ENCODE measurements at places on chromosomes 13 and 19. TPM values are rescaled to one million over a fixed set of nuclear protein-coding genes. Genes with fewer than 3 reads are reported as not detected.

DNA sequence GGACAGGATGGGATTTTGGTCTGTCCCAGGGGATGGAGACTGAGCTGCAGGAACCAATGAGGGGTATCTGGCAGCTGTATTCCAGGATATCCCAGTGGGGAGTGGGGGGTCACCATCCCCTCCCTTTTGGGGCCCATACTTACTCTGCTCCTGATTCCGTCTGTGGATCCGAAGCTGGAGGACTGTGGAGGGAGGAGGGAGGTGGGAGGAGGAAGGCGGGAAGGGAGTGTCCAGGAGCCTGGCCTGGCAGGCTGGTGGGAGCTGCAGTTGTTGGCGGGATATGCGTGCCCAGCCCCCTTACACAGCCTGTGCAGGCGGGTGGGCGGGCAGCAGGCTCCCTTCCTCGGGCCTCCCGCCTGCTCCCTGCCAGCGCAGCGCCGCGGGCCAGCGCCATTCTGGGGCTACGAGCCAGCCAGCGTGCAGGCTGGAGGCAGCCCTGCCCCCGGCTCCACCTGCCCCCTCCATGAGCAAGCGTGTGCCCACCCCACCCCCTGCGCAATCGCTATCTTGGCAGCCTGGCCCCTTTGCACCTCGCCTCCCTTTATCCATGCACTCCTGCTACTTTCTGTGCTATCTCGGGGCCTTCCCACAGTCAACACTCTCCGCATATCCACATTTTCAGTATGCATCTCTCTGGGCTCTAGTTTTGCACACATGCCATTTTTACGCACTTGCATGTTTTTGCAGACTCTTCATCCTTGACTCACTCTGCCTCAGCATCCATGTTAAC is 2.8 kb downstream of the MAMSTR start:
- no peak overlapping the region for H3K4me3 ChIP-seq
- DNase-seq: no peak
- H3K27ac ChIP-seq: no peak overlapping the region
- no peaks in the 10 kb centered on the region for H3K36me3 ChIP-seq
- H3K27me3 ChIP-seq: peaks cover 1% of the 10 kb centered on the region

GRCh38 chr13:25973085-25973484 is 78.7 kb downstream of the SHISA2 start:
- no peak overlapping the region for H3K27ac ChIP-seq
- no peak for DNase-seq
- no peaks in the 10 kb centered on the region for H3K27me3 ChIP-seq
- peak overlapping the region; percentile 38 for H3K4me3 ChIP-seq
- H3K4me1 ChIP-seq: peaks cover 65% of the 10 kb centered on the region
- H3K36me3 ChIP-seq: no peaks in the 10 kb centered on the region

APOE gene
- total RNA-seq: 0.42 TPM

DNA sequence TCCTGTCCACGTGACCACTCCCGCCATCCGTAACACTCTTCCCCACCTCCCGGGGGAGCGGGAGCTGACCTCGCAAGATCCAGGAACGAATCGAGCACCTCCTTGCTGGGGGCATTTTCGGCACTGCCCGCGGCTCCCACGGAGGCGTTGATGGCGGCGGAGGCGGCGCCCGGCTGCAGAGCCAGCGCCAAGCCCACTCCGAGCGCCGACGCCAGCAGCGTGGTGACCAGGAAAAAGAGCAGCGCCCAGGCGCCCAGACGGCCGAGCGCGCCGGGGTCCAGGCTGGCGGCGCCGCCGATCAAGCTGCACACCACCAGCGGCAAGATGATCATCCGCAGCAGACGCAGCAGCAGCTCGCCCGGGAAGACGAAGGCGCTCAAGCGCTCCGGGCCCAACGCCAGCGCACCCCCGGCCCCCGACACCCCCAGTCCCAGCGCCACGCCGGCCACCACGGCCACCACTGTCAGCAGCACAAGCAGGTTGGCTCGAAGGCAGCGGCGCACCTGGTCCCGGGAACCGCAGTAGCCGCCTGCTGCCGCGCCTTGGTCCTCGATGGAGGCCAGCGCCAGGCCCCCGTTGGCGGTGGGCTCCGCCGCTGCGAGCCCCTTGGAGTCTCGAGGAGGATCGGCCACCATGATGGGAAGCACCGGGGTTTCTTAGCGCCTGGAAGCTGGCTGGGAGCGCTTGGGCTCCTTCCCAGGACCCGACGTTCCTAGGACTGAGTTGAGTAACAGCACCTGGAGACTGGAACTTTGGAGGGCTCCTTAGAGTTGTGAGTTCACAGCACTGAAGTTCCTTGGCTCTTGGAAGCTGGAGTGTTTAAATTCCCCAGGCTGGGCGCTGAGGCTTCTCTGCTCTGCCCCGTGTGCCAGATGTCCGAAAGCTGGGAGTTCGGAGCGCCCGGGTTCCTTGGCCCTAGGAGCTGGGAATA is 798 bp downstream of the SLC1A5 start:
- H3K27me3 ChIP-seq: no peaks in the 10 kb centered on the region
- peak overlapping the region; percentile 92 for H3K27ac ChIP-seq
- DNase-seq: peak; percentile 26
- peak overlapping the region; percentile 95 for H3K4me3 ChIP-seq

- no peak for DNase-seq
- H3K27ac ChIP-seq: no peak overlapping the region
- peaks cover 50% of the 10 kb centered on the region for H3K27me3 ChIP-seq
- peaks cover 19% of the 10 kb centered on the region for H3K4me1 ChIP-seq
- H3K4me3 ChIP-seq: no peak overlapping the region
Measured at GRCh38 chr13:31849206-31849605, 109.9 kb downstream of the RXFP2 start.

GRCh38 chr19:11164879-11165406 is 9.4 kb upstream of the SPC24 start:
- no peaks in the 10 kb centered on the region for H3K36me3 ChIP-seq
- no peak overlapping the region for H3K4me3 ChIP-seq
- no peaks in the 10 kb centered on the region for H3K4me1 ChIP-seq
- H3K27ac ChIP-seq: no peak overlapping the region
- no peak for DNase-seq
- no peaks in the 10 kb centered on the region for H3K27me3 ChIP-seq

DNA sequence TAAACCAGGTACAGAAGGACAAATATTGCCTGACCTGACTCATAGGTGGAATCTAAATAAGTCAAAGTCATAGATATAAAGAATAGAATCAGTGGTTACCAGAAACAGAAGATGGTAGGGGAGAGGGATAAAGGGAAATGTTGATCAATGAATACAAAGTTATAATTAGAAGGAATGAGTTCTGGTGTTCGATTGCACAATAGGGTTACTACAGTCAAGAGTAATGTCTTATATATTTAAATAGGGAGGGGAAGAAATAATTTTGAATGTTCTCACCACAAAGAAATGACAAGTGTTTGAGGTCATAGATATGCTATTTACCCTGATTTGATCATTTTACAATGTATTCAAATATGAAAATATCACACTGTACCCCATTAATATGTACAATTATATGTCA is 1541.2 kb downstream of the SLITRK1 start:
- DNase-seq: no peak
- no peaks in the 10 kb centered on the region for H3K36me3 ChIP-seq
- H3K27ac ChIP-seq: no peak overlapping the region

- H3K27ac ChIP-seq: no peak overlapping the region
- peaks cover 6% of the 10 kb centered on the region for H3K4me1 ChIP-seq
- no peak overlapping the region for H3K4me3 ChIP-seq
- DNase-seq: no peak
- H3K36me3 ChIP-seq: no peaks in the 10 kb centered on the region
Measured at GRCh38 chr19:39890755-39891551, 43.5 kb downstream of the FCGBP start.

ZNF235 gene
- 3.8 TPM for total RNA-seq

- peaks cover 6% of the 10 kb centered on the region for H3K4me1 ChIP-seq
- H3K27me3 ChIP-seq: no peaks in the 10 kb centered on the region
- no peaks in the 10 kb centered on the region for H3K36me3 ChIP-seq
- no peak for DNase-seq
- H3K4me3 ChIP-seq: no peak overlapping the region
Measured at GRCh38 chr13:105448811-105449210, 1086.7 kb downstream of the EFNB2 start.

MBD3L3 gene
- total RNA-seq: not detected

- no peak overlapping the region for H3K27ac ChIP-seq
- H3K4me1 ChIP-seq: peaks cover 15% of the 10 kb centered on the region
- H3K4me3 ChIP-seq: no peak overlapping the region
- DNase-seq: no peak
Measured at GRCh38 chr19:36090910-36091695, 19.8 kb upstream of the OVOL3 start.

DNA sequence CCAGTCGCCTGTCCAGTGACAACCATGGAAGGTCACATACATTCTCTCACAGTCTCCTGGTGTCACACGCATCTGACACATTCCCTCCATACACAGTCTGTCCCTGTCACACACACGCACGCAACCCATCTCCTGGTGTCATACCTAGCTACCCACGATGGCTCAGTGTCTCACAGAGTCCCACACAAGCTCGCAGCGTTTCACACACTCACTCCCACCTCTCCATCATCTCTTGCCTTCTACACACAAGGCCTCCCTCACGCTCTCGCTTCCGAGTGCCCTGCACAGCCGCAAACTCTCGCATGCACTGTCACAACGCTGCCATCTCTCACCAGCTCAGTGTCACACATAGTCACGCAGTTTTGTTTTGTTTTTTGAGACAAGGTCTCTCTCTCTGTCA is 1.2 kb upstream of the GNG8 start:
- no peak for DNase-seq
- H3K36me3 ChIP-seq: peaks cover 4% of the 10 kb centered on the region
- H3K4me1 ChIP-seq: peaks cover 11% of the 10 kb centered on the region
- no peak overlapping the region for H3K27ac ChIP-seq
- no peak overlapping the region for H3K4me3 ChIP-seq
- peaks cover 9% of the 10 kb centered on the region for H3K27me3 ChIP-seq

- H3K27me3 ChIP-seq: no peaks in the 10 kb centered on the region
- no peak for DNase-seq
- H3K27ac ChIP-seq: no peak overlapping the region
- H3K4me3 ChIP-seq: no peak overlapping the region
- H3K4me1 ChIP-seq: peaks cover 4% of the 10 kb centered on the region
Measured at GRCh38 chr13:85538957-85539356, 260.3 kb downstream of the SLITRK6 start.

ZNF177 gene
- 0.18 TPM for total RNA-seq

GRCh38 chr13:113645329-113645728 is 12.7 kb downstream of the ATP4B start:
- no peaks in the 10 kb centered on the region for H3K27me3 ChIP-seq
- H3K4me1 ChIP-seq: peaks cover 10% of the 10 kb centered on the region
- H3K36me3 ChIP-seq: peaks cover 16% of the 10 kb centered on the region
- no peak overlapping the region for H3K27ac ChIP-seq
- H3K4me3 ChIP-seq: no peak overlapping the region

DNA sequence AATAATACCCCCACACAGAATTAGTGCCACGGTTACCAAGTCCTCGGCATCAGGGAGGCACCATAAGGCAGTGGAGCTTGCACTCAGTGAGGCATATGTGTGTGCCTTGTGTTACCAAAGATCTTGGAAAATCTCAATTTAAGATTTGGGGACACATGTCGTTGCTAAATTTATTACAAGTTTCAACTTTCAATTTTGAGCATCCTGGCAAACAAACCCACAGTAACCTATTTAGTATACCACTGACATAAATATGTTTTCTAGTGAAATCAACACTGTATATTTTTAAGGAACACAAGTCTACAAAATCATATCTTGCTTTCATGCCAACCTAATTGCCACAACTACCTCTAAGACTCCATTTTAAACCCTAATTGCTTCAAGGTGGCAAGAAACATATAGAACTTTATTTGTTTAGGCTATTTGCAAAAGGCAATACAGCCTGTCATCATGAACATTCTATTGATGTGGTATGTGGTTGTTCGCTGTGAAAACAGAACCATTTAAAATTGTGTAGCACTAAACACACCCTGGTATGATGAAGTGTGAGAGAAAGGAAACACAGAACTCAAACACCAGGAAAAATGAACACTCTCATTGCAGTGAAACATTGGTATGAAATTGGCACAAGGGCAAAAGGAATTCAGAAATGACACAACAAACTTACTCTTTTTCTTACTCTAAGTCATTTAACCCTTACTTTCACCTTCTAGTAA is 531.1 kb downstream of the IRS2 start:
- peaks cover 2% of the 10 kb centered on the region for H3K27me3 ChIP-seq
- H3K4me3 ChIP-seq: no peak overlapping the region
- DNase-seq: no peak
- no peak overlapping the region for H3K27ac ChIP-seq
- H3K36me3 ChIP-seq: no peaks in the 10 kb centered on the region

DNA sequence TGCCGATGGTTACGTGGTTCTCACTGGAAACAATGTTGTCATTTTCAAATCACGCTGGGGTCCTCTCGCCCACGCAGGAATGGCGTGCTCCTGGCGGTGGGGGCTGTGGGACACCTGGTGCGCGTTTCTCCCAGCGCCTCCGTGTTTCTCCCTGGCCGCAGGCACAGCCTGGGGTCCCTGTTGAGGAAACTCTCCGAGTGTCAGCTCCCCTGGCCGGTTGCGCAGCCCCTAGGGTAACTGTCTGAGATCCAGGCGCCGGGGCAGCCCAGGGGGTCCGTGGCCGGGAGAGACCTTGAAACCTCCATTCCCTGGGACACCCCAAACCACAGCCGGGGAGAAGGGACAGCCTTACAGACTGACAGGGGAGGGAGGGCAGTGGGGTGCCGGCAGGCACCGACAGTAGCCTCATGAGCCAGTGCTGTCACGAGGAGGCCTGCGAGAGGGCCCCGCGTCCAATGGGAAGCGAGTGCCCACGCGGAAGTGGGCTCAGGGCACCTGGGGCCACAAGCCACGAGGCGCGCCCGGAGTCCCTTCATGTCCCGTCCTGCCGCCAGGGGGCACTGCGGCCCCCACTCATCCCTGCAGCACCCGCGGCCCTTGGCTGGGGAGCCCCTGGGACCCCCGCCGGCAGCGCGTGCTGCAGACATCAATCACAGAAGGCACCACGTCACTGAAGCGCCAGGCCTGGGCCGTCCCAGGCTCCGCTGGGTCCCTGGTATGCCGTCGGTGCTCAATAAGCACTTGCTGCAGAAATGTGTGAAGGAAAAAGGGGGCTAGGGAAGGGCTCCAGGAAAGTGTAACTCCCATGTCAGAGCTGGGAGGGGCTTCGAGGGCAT is 9.5 kb downstream of the ADAMTSL5 start:
- H3K27ac ChIP-seq: no peak overlapping the region
- peak; percentile 55 for DNase-seq
- peaks cover 16% of the 10 kb centered on the region for H3K27me3 ChIP-seq
- peak overlapping the region; percentile 19 for H3K4me3 ChIP-seq

- H3K4me1 ChIP-seq: no peaks in the 10 kb centered on the region
- no peak overlapping the region for H3K27ac ChIP-seq
Measured at GRCh38 chr13:106033659-106034058, 501.8 kb downstream of the EFNB2 start.

CACNG6 gene
- total RNA-seq: not detected

LSR gene
- 2.7 TPM for total RNA-seq

ERICH6B gene
- not detected for total RNA-seq

GRCh38 chr19:39515551-39516191 is 732 bp downstream of the SELENOV start:
- no peak for DNase-seq
- H3K36me3 ChIP-seq: peaks cover 6% of the 10 kb centered on the region
- peak overlapping the region; percentile 55 for H3K4me3 ChIP-seq
- peaks cover 43% of the 10 kb centered on the region for H3K27me3 ChIP-seq

C19orf25 gene
- 38.5 TPM for total RNA-seq

- H3K4me1 ChIP-seq: no peaks in the 10 kb centered on the region
- H3K27ac ChIP-seq: no peak overlapping the region
- H3K4me3 ChIP-seq: no peak overlapping the region
- H3K27me3 ChIP-seq: peaks cover 17% of the 10 kb centered on the region
- DNase-seq: no peak
- no peaks in the 10 kb centered on the region for H3K36me3 ChIP-seq
Measured at GRCh38 chr19:674282-675151, 1.7 kb upstream of the FSTL3 start.

Measured in activated T-helper 1 cell treated with anti-CD3 and anti-CD28 coated beads, Interleukin-12 subunit alpha, Interleukin-12 subunit beta, Interleukin-2, Interleukin-4 antibody, amounts not matched to agents 30 ng/mL and 10 ng/mL and 1 ng/mL, durations not matched to agents 14 hours and 24 hours and 36 hours (primary cell).